ENCODE measurements at places on chromosomes 3 and 15.

- H3K4me3 ChIP-seq, result no peak overlapping the region
- H3K27ac ChIP-seq, result no peak overlapping the region
- H3K36me3 ChIP-seq, result no peaks in the 10 kb centered on the region
- no peaks in the 10 kb centered on the region for H3K27me3 ChIP-seq
- H3K4me1 ChIP-seq, result no peaks in the 10 kb centered on the region
Observed at GRCh38 chr3:63497641-63498040, 154.8 kb upstream of the SNTN start.

DNA sequence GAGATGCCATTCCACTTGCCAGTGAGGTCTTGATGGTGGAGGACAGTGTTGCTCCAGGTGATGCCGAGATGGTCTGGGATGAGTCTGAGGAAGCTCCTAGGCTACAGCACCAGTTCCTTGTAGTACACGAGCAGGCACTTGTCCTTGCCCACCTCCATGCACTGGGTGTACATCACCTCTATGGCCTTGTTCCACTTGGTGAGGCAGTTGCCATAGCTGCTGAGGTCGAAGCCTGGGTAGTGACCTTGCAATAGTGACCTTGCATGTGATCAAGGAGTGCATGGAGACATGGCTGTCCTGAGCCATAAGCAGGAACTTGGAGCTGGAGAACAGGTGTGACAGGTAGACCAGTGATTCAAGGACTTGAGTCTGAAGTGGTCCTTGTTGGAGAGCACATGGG lies 47.6 kb downstream of the CDIN1 start:
- H3K27ac ChIP-seq, result no peak overlapping the region
- no peak for DNase-seq
- H3K36me3 ChIP-seq, result peaks cover 13% of the 10 kb centered on the region
- no peaks in the 10 kb centered on the region for H3K27me3 ChIP-seq
- no peaks in the 10 kb centered on the region for H3K4me1 ChIP-seq
- no peak overlapping the region for H3K4me3 ChIP-seq

DNA sequence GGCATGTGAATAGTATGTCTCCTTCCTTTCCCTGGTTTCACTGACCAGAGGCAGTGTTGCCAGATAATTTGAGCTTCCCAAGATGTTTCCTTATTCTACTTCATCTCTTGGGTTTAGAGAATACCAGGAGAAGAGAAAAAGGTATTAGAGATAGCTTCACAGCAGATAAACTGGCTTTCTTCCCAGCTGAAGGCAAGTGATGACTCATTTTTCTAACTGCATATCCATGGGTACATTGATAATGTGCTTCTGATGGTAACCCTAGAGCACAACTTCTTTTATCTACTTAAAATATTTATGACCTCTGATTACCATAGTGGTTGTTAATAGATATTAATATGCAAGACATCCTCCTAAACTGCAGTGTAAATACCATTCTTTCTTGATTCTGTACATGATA lies 34.6 kb upstream of the CMTM8 start:
- H3K4me1 ChIP-seq, result no peaks in the 10 kb centered on the region
- DNase-seq, result no peak
- no peaks in the 10 kb centered on the region for H3K27me3 ChIP-seq
- no peak overlapping the region for H3K4me3 ChIP-seq
- no peaks in the 10 kb centered on the region for H3K36me3 ChIP-seq
- H3K27ac ChIP-seq, result no peak overlapping the region

GRCh38 chr15:31660816-31661215 lies 334.2 kb downstream of the KLF13 start:
- H3K27ac ChIP-seq, result no peak overlapping the region
- H3K36me3 ChIP-seq, result no peaks in the 10 kb centered on the region
- no peak overlapping the region for H3K4me3 ChIP-seq
- no peak for DNase-seq
- no peaks in the 10 kb centered on the region for H3K27me3 ChIP-seq
- H3K4me1 ChIP-seq, result no peaks in the 10 kb centered on the region

DNA sequence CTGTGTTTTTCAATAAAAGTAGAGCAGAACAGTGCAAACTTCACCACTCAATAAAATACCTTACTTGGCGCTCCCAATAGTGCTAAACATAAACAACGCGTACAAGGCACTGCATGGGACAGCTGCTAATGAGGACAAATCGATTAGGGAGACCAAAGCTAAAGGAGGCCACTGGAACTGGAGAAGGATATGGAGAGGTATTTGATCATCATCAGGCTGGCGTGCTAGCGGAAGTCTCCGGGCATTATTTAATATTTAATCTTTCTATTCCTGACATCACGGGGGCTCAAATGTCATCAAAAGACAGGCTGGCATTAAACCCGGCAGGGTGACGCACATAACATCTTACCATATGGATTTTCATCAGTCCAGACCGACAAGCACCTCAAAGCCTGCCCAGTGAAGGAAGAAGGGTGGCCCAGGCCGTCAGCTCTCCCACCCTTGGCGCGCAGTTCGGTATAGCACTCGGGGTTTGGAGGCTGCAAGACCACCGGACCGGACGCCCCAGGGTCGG lies 604 bp downstream of the CCPG1 start:
- no peaks in the 10 kb centered on the region for H3K36me3 ChIP-seq
- peak overlapping the region; percentile 96 for H3K27ac ChIP-seq
- no peaks in the 10 kb centered on the region for H3K4me1 ChIP-seq
- DNase-seq, result no peak
- peak overlapping the region; percentile 94 for H3K4me3 ChIP-seq

GRCh38 chr15:69479081-69479480 lies 26.5 kb downstream of the RPLP1 start:
- no peak for DNase-seq
- H3K36me3 ChIP-seq, result no peaks in the 10 kb centered on the region
- no peak overlapping the region for H3K4me3 ChIP-seq
- H3K27ac ChIP-seq, result no peak overlapping the region
- no peaks in the 10 kb centered on the region for H3K27me3 ChIP-seq
- no peaks in the 10 kb centered on the region for H3K4me1 ChIP-seq

GRCh38 chr3:99549957-99550603 lies 88.3 kb upstream of the COL8A1 start:
- H3K4me1 ChIP-seq, result no peaks in the 10 kb centered on the region
- no peaks in the 10 kb centered on the region for H3K27me3 ChIP-seq
- DNase-seq, result no peak
- no peak overlapping the region for H3K4me3 ChIP-seq
- peak overlapping the region; percentile 22 for H3K27ac ChIP-seq

DNA sequence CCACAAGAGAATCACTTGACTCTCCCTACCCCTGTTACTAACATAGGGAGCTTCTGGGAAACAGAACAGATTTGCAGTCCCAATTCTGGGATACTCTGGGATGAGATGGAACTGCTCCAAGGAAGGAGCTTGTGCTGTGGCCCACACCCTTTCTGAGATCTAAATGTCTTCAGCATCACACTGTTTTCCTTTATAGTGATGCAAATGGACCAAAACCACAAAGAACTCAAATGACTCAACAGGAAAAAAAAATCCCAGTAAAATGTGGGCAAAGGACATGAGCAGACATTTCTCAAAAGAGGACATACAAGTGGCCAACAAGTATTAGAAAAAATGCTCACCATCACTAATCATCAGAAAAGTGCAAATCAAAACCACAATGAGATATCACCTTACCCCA lies 155.6 kb downstream of the NECTIN3 start:
- no peak for DNase-seq
- no peak overlapping the region for H3K4me3 ChIP-seq
- no peak overlapping the region for H3K27ac ChIP-seq

DNA sequence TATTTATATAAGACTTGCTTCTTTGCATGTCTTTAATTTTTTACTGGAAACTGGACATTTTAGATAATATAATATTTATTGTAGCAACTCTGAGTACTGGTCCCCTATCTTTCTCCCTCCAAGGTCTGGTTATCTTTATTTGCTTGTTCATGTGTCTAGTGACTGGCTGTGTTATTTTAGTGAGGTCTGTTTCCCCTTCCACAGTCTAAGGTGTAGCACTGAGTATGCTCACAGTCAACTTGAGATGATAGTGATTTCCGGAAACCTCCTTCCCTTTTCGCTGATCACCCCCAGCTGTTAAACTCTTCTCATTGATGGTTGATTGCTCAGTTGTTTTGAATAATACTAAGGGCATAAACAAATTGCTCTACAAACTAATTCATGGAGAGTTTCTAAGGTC lies 37.0 kb downstream of the PCNP start:
- no peaks in the 10 kb centered on the region for H3K4me1 ChIP-seq
- H3K27me3 ChIP-seq, result no peaks in the 10 kb centered on the region
- no peak overlapping the region for H3K4me3 ChIP-seq
- no peak for DNase-seq

- H3K4me1 ChIP-seq, result peaks cover 18% of the 10 kb centered on the region
- H3K36me3 ChIP-seq, result no peaks in the 10 kb centered on the region
- H3K27ac ChIP-seq, result no peak overlapping the region
- no peaks in the 10 kb centered on the region for H3K27me3 ChIP-seq
Observed at GRCh38 chr3:44476181-44476611, 1.3 kb downstream of the ZNF445 start.

GRCh38 chr3:135140591-135140990 lies 345.5 kb downstream of the EPHB1 start:
- DNase-seq, result no peak
- H3K4me1 ChIP-seq, result no peaks in the 10 kb centered on the region
- no peak overlapping the region for H3K4me3 ChIP-seq

GRCh38 chr3:7707187-7707586 lies 794.4 kb upstream of the LMCD1 start:
- no peaks in the 10 kb centered on the region for H3K4me1 ChIP-seq
- H3K27me3 ChIP-seq, result no peaks in the 10 kb centered on the region
- H3K4me3 ChIP-seq, result no peak overlapping the region

DNA sequence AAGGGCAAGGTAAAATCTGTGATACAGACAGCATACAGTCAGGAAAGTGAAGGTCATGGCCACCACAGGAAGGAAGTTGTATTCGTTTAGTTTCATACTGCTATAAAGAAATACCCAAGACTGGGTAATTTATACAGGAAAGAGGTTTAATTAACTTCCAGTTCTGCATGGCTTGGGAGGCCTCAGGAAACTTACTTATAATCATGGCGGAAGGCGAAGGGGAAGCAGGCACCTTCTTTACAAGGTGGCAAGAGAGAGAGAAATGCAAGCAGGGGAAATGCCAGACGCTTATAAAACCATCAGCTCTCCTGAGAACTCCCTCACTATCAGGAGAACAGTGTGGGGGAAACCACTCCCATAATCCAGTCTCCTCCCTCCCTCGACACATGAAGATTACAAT lies 353.7 kb upstream of the SEMA6D start:
- H3K4me1 ChIP-seq, result no peaks in the 10 kb centered on the region
- no peaks in the 10 kb centered on the region for H3K27me3 ChIP-seq
- H3K27ac ChIP-seq, result no peak overlapping the region
- no peak for DNase-seq

DNA sequence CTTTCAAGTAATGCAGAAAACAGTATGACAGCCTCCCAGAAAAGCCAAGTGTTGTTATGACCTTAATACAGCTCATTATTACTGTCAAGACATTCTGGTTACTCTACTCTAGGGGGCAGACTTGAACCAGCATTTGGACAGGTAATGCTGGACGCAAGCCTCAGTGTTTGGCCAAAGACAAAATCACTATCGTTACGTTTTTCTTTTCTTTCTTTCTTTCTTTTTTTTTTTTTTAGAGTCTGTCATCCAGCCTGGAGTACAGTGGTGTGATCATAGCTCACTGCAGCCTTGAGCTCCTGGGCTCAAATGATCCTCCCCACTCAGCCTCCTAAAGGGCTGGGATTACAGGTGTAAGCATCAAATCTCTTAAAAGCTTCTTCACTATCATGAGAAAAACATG lies 29.4 kb upstream of the TMEM45A start:
- peaks cover 3% of the 10 kb centered on the region for H3K4me1 ChIP-seq
- DNase-seq, result no peak

GRCh38 chr3:46898321-46899150 lies 21.0 kb downstream of the PTH1R start:
- no peak overlapping the region for H3K4me3 ChIP-seq
- no peaks in the 10 kb centered on the region for H3K36me3 ChIP-seq
- no peak for DNase-seq
- H3K4me1 ChIP-seq, result peaks cover 7% of the 10 kb centered on the region

DNA sequence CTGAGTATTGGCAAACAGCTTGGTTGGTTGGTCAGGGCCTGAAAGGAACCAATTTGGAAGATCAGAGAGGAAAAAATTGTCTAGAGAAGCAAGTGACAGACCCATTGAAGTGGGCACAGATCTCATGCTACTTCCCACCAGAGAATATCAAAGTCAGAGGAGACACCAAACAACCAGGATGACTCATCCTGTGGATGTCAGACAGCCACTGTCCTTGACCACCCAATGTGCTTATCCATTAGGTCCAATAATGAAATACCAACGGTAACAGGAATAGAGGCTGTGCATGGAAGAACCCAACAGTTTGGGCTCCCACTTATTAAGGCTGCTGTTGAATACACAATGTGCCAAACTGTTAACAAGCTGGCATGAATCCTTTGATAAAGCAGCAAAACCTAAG lies 323.1 kb upstream of the ATP11B start:
- H3K4me1 ChIP-seq, result no peaks in the 10 kb centered on the region
- H3K4me3 ChIP-seq, result no peak overlapping the region
- no peak for DNase-seq
- no peaks in the 10 kb centered on the region for H3K27me3 ChIP-seq
- H3K36me3 ChIP-seq, result no peaks in the 10 kb centered on the region
- H3K27ac ChIP-seq, result no peak overlapping the region

DNA sequence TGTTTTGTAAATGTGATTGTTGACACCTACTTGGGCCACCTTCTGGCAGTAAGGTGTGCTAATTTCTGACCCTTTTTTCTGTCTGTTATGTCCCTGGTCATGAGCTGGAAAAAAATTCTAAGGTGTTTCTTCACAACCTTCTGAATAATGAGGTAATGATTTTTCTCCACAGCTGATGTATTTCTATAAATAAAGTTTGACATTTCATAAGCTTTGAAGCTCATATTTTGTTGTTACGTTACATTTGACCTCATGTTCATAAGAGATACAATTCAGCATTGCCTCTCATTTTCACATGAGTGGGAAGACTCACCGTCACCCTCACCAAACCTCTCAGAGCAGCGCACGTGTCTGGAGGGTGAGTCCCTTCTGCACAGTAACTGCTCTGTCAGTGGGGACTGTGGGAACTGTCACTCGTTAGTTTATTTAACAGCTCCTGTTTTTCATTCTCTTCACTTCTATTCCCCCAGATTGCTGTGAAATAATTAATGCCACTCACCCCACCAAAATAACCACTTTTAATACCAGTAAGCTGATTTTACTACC lies 140.9 kb downstream of the PLCL2 start:
- H3K27ac ChIP-seq, result no peak overlapping the region
- H3K36me3 ChIP-seq, result no peaks in the 10 kb centered on the region
- no peak for DNase-seq
- no peaks in the 10 kb centered on the region for H3K4me1 ChIP-seq
- H3K27me3 ChIP-seq, result no peaks in the 10 kb centered on the region

GRCh38 chr3:143885780-143886427 lies 37.6 kb upstream of the SLC9A9 start:
- no peaks in the 10 kb centered on the region for H3K36me3 ChIP-seq
- peaks cover 3% of the 10 kb centered on the region for H3K4me1 ChIP-seq
- no peak overlapping the region for H3K4me3 ChIP-seq
- no peak for DNase-seq
- no peaks in the 10 kb centered on the region for H3K27me3 ChIP-seq
- H3K27ac ChIP-seq, result no peak overlapping the region

GRCh38 chr15:101664303-101664913 lies 12.2 kb upstream of the TM2D3 start:
- H3K36me3 ChIP-seq, result peaks cover 50% of the 10 kb centered on the region
- H3K4me3 ChIP-seq, result no peak overlapping the region
- no peak overlapping the region for H3K27ac ChIP-seq
- DNase-seq, result no peak
- H3K4me1 ChIP-seq, result no peaks in the 10 kb centered on the region
